ENCODE measurements at places on chromosomes 5 and 9.

GRCh38 chr5:108257996-108258395, 123.9 kb downstream of the FBXL17 start:
- no peak for DNase-seq

DNA sequence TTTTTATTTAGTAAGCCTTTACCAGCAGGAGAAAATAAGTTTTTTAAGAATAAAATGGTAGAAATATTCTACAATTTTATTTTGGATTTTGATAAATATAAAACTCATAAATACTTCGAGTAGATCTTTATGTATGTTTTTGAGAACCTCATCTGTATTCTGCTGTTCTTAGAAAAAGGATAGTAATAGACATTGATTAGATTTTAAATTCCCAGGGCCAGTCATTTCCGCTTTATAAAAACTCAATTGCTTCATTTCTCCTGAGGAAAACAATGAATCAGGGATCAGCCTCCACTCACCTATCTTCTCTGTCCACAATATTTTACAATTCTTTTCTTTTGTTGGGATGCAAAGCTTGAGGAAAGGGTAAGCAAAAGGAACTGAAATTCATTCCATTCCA, 1983.5 kb upstream of the C9orf72 start:
- DNase-seq = no peak

GRCh38 chr9:27460226-27461023, 63.7 kb upstream of the IFNK start:
- peak; percentile 36 for DNase-seq

DNA sequence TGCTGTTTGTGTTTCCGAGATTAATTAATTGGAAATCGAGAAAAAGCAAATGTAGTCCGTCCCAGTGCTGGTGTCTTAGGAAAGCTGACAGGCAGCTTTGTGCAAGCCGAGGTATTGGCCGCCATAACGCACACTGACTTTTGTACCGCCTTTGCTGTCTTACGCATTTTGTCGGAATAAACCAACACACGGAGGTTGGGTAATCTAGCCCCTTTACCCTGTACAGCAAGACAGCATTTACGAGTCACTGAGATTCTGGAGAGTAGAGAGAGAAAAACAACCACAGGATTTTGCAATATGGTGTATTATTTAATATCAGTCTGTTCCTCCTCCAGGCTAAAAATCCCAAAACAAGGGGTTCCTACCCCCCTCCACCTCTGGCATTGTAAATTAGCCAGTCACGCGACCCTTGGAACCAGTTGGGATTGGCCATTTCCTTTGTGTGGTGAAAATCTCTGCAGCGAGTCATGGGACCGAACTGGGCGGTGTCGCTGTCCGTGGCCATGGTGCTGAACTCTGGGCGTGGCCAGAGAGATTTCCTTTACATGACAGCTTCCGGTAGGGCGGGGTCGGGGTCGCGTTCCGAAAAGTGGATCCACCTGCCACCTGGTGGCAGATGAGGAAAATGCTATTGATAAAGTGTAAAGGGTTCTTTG, 10.3 kb upstream of the PCDHB1 start:
- peak; percentile 70 for DNase-seq

Data from GM06990 (cell line).